ENCODE measurements at places on chromosomes 7 and 10.

- DNase-seq: peak; percentile 29
Observed at GRCh38 chr10:47031211-47031900, 120.1 kb downstream of the PTPN20 start.

GRCh38 chr7:70595370-70595754, 536.6 kb upstream of the GALNT17 start:
- DNase-seq: no peak

GRCh38 chr7:98930921-98931320, 52.6 kb downstream of the TRRAP start:
- no peak for DNase-seq

- DNase-seq: no peak
Observed at GRCh38 chr7:21938463-21938862, 7.2 kb downstream of the CDCA7L start.

DNA sequence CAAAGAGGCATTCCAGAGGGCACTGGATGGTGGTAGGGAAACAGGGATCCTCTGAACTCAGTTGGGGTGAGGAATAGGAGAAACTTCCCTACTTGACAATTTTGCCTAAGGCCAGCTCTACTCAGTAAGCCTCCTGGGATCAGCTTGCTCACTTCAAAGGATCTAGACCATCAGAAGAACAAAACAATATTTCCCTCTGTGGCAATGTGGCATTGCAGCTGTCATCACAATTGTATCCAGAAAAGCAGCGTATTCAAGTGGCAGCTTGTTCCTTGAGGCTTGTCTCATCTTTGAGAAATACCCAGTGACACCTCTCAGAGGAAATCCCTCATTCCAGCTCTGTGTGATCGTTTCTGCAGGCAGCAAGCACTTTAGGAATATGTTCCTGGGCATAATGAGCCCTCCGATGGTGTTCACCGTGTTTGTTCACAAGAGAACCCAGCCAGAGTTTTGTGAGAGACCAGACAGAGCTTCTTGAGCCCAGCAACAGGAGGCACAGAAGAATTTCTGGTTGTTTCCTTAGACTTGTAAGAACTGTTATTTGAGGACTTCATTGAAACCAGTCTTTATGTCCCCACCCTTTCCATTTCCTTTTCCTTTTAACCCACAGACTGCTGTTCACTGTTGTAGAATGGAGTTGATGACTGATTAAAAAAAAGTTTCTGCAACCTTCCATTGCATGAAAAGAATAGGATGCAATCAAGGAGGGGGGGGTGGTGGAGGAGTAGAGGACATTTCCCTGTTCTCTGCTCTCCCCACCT, 747.3 kb downstream of the LRMDA start:
- no peak for DNase-seq

- no peak for DNase-seq
Observed at GRCh38 chr7:83574616-83575015, 74.3 kb downstream of the SEMA3E start.

GRCh38 chr7:26853788-26854393, 10.5 kb downstream of the SKAP2 start:
- DNase-seq: peak; percentile 39

- DNase-seq: no peak
Observed at GRCh38 chr7:35448486-35448885, 194.6 kb upstream of the TBX20 start.

GRCh38 chr7:30548845-30549244, 44.2 kb upstream of the GGCT start:
- DNase-seq: peak; percentile 90

Measured in neural progenitor cell (in vitro differentiated cells).